M059J (cell line): ENCODE measurements at places on chromosomes 4 and X.

DNA sequence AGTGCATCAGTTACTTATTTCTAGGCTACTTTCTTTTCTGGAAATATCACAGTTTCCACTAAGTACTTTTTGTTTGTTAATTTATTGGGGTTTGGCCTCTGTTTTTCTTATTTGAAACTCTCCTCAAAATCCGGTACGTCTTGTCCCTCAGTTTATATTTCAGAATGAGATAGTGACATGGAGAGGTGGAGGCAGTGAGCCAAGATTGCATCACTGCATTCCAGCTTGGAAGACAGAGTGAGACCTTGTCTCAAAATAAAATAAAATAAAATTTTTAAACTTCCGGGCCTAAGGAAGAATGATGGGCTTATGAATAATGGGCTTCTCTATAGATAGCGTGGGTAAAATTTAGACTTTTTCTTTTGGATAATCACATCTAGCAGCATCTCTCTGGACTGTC, 567.8 kb downstream of the TRIML1 start:
- DNase-seq: no peak

DNA sequence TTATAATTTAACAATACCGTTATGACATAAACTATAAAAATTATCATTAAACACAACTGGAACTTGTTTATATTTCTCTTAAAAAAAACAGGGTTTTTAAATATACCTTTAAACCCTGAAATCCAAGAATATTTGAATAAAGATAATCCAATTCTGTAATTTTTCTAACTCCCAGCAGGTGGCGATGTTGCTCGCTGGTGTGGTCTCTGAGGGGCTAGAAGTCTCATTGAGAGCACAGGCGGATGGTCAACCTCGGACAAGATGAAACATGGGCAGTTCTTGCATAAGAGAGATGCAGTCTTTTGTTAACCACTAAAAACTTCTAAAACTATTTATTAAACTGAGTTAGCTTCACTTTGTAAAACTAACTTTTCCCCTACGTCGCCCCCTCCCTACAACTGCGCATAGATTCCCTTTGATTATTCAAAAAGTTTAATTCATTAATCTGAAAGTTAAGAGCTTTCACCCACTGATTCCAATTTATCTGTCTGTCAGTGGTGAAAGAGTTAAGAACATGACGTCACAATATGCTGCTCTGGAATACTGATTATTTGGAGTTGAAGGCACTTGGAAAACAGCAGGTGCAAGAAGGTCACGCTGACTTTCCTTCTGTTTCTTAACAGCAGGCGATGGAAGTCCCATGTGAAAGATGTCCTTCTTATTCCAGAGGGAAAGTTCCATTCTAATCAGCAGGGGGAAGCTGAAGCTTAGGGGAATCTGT, 29.5 kb downstream of the DMP1 start:
- DNase-seq: peak; percentile 47

DNA sequence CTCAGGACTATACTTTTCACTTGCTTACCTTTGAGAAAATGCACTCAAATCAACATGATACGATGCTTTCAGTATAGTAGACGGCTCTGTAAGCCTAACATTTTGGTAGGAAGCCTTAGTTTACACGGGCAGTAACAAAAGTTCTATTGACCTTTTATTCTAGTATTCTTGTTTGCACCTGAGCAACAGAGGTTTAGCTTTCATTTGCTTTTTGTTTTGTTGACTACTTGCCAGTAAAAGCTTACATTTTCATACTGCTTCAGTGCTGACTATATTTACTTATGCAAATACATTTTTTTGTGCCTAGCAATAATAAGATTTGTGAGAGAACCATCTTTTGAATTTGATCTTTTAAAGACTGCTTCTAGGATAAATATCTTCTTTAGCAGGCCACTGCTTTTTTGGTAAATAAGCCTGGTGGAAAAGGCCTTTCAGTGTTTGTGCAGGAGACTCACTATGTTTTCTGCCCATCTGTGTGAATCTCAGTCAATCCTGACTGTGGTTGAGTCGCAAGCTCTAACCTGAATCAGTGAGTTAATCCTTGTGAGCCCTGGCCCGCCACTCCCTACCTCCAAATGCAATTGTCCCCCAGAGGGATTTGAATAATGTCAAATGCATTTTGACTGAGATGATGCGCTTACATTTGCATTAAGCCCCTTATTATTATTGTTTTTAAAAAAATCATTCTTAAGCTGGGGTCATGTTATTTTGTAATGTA, 21.9 kb downstream of the FHIP1A start:
- no peak for DNase-seq

GRCh38 chr4:108814326-108814725, 51.5 kb upstream of the ETNPPL start:
- no peak for DNase-seq

DNA sequence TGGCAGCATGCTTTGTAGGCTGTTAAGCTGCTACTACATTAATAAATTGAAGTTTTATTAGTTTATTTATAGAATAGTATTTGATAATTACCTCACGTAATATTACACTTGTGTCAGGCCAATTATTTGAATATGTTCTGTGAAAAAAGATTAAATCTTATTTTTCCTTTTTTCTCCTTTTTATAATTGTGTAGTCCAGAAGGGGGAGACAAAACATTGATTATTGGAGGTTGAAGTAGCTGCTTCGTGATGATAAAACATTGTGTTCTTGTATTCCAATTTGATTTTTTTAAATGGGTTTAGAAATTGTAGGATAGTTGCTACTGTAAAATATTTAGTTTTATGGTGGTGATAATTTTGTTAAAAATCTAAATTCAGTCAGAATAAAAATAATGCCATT, 85.7 kb downstream of the DIAPH2 start:
- peak; percentile 1 for DNase-seq

DNA sequence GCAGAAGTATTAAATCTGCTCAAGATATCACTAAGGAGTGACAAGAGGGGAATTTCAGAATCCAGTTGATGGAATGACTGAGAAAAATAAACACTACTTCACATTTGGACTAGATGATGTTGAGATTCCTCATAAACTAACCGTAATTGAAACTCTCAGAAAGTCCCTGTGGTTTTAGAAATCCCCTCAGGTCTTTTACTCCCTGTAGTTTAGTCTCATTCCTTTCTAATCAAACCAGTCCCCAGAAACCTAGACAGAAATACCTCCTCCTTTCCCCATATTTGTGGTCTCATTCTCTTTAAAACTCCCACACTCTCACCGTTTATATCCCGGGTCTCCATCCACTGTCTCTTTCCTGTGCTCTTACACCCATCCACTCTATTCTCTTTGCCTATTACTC, 15.0 kb upstream of the TLR1 start:
- DNase-seq: peak; percentile 95

GRCh38 chrX:153342762-153343558, 9.0 kb downstream of the ZNF275 start:
- no peak for DNase-seq

DNA sequence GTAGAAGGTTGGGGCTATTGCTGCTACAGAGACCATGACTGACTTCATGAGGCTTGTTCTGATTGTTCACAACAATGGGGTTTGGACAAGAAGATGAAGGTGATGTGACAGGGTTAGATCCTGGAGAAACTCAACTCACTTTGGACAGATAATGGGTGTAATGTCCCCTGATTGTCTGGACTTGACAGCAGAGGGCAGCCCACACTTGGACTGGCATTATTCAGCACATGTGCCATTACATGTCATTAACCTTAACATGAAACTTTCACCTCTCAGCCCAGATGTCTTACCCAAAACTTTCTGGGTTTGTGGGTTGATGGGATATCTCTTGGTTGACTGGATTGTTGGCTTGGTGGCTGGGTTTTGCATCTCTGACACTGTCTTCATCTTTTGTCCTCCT, 101.5 kb downstream of the MXRA5 start:
- peak; percentile 51 for DNase-seq

- DNase-seq: peak; percentile 33
Measured at GRCh38 chr4:111630705-111631104, 514.5 kb upstream of the FAM241A start.

GRCh38 chr4:41124916-41125548, 89.3 kb downstream of the APBB2 start:
- DNase-seq: peak; percentile 73

DNA sequence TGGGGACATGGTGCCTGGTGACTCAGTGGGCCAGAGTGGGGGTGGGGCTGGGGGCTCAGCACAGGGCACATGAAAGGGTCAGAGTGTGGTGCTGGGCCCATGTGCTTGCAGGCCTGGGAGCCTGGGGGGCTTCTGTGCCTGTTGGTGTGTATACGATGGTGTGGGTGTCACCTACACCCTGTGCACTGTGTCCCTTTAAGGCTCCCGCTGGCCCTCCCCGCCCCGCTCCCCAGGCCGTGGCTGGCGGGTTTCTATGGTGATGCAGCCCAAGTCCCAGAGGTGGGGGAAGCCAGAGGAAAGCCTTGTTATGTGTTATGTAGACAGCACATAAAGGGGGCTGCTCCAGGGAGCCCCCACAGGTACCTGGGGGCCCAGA, 5.5 kb downstream of the L1CAM start:
- no peak for DNase-seq

- peak; percentile 64 for DNase-seq
Measured at GRCh38 chr4:185235843-185236503, 26.6 kb downstream of the SNX25 start.

DNA sequence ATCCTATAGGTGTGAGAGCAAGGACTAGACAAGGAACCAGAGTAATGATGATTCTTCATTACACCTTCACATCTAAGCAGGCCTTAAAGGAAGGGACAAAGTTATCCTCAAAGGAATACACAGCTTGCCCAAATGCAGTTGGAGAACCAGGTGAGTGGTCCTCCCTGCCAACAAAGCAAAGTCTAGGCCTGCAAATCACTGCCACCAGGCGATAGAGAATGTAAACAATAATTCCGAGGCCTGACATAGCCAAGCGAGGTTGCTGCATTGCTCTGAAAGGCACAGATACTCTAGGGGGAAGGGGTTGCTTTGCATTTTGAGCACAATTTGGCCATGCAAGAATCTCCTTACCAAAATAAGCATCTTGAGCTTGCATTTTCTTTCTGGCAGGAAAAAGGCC, 178.2 kb upstream of the FAT1 start:
- no peak for DNase-seq

- DNase-seq: no peak
Measured at GRCh38 chr4:39278476-39278875, 87.7 kb downstream of the RFC1 start.

- no peak for DNase-seq
Measured at GRCh38 chr4:3342182-3342854, 49.5 kb downstream of the RGS12 start.

GRCh38 chr4:24772061-24772705, 23.2 kb upstream of the SOD3 start:
- no peak for DNase-seq

- DNase-seq: peak; percentile 51
Measured at GRCh38 chr4:165715989-165716388, 157.0 kb upstream of the TLL1 start.

GRCh38 chr4:184655889-184656869, 6.6 kb downstream of the PRIMPOL start:
- no peak for DNase-seq
